ENCODE measurements at places on chromosomes 2 and 18.

GRCh38 chr18:26723981-26724380, 141.5 kb downstream of the AQP4 start:
- DNase-seq = peak; percentile 84

- no peak for DNase-seq
Observed at GRCh38 chr18:38006541-38006940, 440.9 kb upstream of the CELF4 start.

GRCh38 chr2:48227617-48228344, 302.2 kb upstream of the STON1 start:
- peak; percentile 92 for DNase-seq

DNA sequence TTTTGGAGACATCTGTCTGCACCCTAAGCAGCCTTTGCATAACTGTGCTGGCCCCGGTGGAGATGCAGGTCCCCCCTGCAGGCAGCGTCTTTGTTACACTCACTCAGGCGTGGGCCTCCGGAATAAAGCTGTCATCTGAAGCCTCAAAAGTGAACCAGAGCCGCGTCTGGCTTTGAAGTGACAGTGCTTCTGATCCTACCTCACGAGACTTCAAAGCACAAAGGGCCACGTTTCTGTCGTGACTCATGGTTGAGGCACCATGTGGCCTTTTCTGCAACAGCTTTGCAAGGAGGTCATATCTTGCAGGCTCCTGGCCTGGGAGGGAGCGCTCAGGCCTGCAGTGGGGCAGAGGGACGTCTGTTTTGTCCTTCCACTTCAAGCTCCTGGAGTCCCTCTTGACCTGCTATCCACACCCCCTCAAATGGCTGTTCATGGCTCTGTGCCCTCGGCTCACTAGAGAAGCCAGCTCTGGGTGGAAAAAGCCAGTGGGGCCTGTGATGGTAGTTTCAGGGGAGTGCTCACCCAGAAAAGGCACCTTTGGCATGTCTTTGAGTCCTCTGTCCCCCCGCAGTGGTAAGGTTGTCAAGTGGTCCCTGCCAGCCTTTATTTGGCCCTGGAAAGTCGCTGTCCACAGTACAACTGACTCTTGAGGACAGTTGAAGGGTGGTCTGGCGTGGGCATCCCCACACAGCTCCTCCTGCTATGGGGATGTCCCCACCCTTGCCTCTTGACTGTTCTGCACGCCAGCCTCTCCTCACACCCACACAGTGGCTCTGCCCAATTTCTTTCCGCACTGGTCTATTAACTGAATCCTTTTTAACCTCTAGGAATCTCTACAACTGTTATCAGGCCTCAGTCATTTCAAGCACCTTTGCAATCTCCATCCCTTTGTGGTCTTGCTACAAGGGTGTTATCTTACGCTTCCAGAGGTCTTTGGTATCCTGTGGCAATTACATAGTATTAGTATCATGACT, 19.3 kb downstream of the GPR55 start:
- DNase-seq = no peak

DNA sequence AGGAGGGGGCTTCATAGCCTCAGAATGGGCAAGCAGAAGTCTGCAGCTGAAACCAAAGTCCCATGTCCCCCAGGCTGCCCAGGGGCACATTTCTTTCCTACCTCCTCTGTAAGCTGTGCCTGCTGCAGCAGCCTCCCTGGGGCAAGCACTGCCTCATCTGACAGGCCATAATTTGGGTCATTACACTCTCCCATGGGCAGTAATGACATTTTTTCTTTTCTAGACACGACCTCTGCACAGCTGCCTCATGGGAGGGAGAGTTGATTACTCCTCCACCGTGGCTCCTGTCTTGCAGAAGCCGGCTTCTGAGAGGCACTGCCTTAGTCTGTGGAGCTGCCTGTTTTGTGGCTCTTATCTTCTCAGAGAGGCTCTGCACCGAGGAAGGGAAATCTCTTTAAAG, 268.9 kb downstream of the TDRD15 start:
- DNase-seq = no peak

GRCh38 chr2:156189584-156189983, 142.9 kb downstream of the NR4A2 start:
- no peak for DNase-seq

DNA sequence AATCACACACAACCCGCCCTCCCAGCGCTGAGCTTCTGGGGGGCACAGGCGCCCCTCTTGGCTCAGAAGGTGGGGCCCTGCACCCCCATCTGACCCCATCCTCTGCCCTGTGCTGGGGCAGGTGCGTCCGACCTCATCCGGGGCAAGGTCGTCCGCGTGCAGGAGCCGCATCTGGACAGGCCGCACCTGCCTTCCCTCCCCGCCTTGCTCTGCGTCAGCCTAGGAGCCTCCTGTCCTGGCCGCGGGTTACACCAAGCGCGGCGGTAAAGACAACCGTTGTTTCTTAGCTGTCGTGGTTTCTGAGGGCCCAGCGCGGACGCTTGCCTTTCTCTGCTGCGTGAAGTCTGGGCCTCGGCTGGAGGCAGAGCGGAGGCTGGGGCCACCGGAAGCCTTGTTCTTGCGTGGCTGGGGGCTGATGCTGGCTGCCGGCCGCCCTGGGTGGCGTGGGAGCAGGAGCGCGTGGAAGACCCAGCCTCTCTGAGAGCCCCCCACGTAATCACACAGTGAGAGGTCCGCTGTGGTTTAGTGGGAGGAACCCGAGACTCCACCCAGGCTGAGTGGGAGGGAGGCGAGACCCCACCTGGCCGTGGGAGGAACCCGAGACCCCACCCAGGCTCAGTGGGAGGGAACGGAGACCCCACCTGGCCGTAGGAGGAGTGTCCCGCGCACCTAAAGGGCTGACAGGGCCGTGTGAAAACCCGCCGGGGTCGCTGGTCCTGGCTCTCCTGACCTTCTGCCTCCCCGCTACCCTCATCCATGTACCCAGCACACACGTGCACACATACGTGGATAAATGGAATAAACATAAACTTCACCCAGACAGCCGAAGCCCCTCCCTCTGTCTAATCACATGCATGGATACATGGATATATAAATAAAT, 51.8 kb downstream of the KCNG2 start:
- DNase-seq = no peak

GRCh38 chr18:59233017-59233410, 13.1 kb downstream of the GRP start:
- DNase-seq = no peak

GRCh38 chr18:12076424-12077140, 17.1 kb upstream of the ANKRD62 start:
- peak; percentile 72 for DNase-seq

DNA sequence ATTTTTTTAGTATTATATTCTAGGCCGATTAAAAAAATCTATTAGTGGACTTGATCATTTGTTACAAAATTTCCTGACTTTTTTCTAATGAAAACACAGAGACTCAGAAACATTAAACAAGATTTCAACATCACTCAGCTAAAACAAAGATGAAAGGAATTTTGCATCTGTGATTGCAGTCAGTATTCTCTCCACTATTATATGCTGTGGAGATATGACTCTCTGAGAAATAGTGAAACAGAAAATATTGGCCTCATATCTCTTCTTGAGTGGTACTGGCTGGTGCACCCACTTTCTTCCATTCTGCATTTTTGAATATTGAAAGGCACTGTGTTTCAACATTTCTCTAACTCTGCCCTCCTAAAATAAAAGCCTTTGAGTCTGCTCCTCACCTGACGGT, 914.2 kb downstream of the TSN start:
- no peak for DNase-seq

- DNase-seq = no peak
Observed at GRCh38 chr2:198161151-198161550, 356.8 kb downstream of the PLCL1 start.

DNA sequence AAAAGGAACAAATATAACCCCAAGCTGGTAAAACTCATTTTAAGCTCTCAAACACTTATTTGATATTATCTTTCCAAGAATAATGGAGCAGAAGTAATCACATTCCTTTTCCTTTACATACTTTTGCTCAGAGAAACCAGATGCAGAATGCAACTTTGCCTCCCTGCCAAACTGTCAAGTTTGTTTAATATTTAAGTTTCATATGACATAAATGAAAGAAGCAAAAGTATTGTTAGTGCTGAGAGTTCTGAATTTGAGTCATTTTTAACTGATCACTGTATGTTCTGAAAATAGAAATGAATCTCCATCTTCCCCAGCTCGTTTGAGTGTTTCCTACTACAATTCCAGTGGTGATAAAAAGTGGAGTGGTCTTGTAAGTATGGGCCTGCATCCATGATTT, 423.4 kb downstream of the PID1 start:
- DNase-seq = no peak

GRCh38 chr2:98381494-98381893, 35.2 kb downstream of the CNGA3 start:
- DNase-seq = no peak

- DNase-seq = no peak
Observed at GRCh38 chr2:143560724-143561123, 431.5 kb downstream of the ARHGAP15 start.

DNA sequence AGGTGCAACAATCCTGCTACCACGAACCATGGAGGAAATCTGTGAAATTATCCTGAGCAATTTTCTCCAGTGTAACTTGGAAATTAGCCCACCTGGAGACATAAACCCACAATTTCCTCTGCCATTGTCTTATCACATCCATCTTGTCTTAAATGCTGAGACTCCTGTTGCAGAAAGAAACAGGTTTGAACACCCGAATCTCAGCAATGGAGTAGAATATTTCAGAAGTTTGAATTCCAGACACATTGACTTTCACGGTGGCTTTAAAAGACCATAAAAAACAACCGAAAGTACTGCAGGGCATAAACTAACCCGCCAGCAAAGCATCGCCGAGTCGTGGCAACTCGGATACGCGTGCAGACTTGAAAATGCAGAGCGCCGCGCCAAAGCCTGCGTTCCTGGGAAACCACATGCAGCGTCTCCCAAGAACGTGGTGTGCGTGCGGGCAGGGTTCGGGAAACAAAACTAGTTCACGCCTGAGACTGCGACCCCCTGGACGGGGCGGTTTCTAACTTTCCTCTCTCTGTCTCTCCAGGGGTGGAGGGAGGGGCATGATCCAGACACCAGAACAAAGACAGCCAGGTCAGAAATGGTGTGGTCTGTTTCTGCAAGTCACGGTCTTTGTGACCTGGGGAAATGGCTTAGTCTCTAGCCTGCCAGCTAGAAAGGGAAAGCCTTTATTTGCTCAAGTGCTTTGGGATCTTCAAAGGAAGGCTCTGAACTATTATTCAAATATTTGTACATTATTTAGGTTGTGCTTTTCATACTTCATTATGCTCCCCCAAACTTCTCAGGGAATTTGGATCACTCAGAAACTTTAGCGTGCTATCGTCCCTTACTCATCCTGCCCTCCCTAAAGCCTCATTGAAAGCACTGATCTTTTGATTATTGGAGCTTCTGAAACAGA, 26.9 kb upstream of the KCTD1 start:
- no peak for DNase-seq

- DNase-seq = no peak
Observed at GRCh38 chr2:32482471-32482870, 125.6 kb downstream of the BIRC6 start.

GRCh38 chr18:79986726-79987125, 1.6 kb downstream of the TXNL4A start:
- no peak for DNase-seq

- no peak for DNase-seq
Observed at GRCh38 chr18:55582325-55582724, 5.7 kb downstream of the TCF4 start.

DNA sequence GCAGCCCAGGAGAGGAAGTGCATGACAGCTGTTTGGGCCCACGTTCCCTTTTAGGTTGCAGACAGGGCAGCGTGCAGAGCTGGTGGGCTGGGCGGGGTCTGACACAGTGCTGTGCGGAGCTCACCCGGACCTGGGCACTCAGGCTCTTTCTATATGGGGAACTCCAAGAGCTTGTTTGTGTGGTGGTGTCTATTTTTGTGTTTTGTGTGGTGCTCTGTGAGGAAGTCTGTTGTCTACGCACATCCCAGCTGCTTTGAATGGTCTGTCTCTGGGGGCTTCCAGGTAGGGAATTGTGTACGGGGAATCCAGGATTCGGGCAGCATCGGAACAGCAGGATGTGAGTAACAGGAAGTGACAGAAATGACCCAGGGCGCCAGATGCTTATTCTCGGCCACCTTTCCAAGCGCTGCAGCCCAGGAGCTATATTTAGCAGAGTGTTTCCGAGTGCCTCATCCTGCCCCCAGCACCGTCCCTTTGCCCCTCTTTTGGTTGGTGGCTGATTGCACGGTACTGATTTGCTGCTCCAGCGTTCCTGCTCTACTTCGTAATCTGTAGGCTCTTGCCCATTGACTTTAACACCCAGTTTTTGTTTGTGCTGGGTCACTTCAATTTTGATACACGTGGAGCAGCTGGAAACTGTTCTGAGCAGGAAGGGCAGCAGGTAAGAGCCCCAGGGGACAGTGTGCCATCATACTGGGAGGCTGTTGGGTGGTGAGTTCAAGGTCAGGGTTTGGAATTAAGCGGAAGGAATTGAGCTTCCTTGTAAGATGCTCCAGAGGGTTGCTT, 64.7 kb downstream of the DGKD start:
- peak; percentile 21 for DNase-seq

DNA sequence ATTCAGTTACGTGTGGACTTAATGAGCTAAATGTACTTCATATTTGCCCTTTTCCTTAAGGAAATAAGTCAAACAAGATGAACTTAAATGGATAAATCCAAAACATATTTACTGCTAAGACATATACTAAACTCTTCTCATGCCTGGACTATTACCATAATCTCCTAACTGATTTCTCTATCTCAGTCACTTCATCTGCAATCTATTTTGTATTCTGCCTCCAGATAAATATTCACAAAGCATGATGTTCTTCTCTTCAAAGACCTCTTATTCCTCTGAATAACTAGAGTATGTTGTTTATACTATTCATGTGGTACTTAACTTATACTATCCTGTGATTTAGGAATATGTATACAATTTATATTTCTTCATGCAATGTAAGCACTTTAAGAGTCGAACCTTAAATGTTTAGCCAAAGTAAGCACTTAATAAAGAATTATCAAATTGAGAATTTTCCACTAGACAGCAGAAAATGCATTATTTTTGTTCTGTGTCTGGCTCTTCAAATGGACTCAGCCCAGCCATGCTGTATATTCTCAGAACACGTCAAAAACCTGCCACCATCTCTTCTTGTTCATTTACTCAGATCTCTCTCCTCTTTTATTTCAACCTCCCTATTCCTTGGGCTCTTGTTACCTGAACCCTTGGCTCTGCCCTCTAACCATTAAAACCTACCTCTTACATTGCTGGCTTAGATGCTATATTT, 79.9 kb upstream of the ARHGAP28 start:
- DNase-seq = no peak

DNA sequence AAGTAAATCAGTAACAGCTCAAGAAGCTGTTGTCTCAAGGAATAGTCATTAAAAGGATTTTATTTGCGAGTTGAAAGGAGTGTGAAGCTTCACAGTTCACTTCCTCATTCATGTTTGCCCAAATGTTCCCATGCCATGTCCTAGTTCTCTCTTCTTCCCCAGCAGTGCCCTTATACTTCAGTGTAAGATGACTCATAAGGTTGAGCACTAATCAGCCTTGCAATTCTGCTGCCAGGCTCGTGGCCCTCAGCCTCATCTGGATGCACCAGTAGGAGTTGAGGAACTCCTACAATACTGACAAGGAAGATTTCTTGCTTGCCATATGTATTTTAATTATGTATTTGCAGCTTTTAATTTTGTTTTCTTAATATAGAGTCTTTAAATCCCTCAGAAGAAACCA, 1980.4 kb downstream of the SUCLG1 start:
- no peak for DNase-seq

- no peak for DNase-seq
Observed at GRCh38 chr2:74884118-74884762, 50.3 kb downstream of the HK2 start.

- DNase-seq = peak; percentile 95
Observed at GRCh38 chr2:230416061-230416721, at the start of gene SP100. SP100 (plus strand) TSS chr2:230416201; CDS start chr2:230416297, 96 bp downstream.

- DNase-seq = no peak
Observed at GRCh38 chr2:80469428-80469827, 164.9 kb upstream of the LRRTM1 start.

All from suppressor macrophage treated with lipopolysaccharide for 1 hour (primary cell).